ENCODE measurements at places on chromosomes 7 and 10. TPM values are rescaled to one million over a fixed set of nuclear protein-coding genes. Genes with fewer than 3 reads are reported as not detected.

The NKX2-3 gene
- 0.24 TPM for total RNA-seq

The MMD2 gene
- not detected for total RNA-seq

The CCDC3 gene
- total RNA-seq, result 13.6 TPM

The C10orf67 gene
- not detected for total RNA-seq

The PIP gene
- not detected for total RNA-seq

The COL28A1 gene
- total RNA-seq, result 0.47 TPM

The HYAL4 gene
- 0.07 TPM for total RNA-seq

The NUTM2E gene
- 0.37 TPM for total RNA-seq

The CCDC172 gene
- total RNA-seq, result not detected

The DPYSL4 gene
- 2.8 TPM for total RNA-seq

The ENTPD1 gene
- 8.9 TPM for total RNA-seq

The SFTPD gene
- 55.5 TPM for total RNA-seq

The NOD1 gene
- 6.9 TPM for total RNA-seq

The KNDC1 gene
- 13.4 TPM for total RNA-seq

The NME8 gene
- not detected for total RNA-seq

The SLC16A9 gene
- 3.8 TPM for total RNA-seq

The RBM20 gene
- total RNA-seq, result 4.0 TPM

The AMPH gene
- total RNA-seq, result 1.6 TPM

The OR6V1 gene
- total RNA-seq, result not detected

The PGAM2 gene
- total RNA-seq, result not detected

The SPDYE6 gene
- not detected for total RNA-seq

The GPR158 gene
- 0.52 TPM for total RNA-seq

The MACC1 gene
- 46.0 TPM for total RNA-seq

The SPDYE1 gene
- not detected for total RNA-seq

Measured in hepatocyte (in vitro differentiated cells).